ENCODE measurements at places on chromosomes 13 and 19.

- no peaks in the 10 kb centered on the region for H3K27me3 ChIP-seq
- no peaks in the 10 kb centered on the region for H3K36me3 ChIP-seq
- no peak overlapping the region for H3K27ac ChIP-seq
- no peak for DNase-seq
- H3K4me3 ChIP-seq: no peak overlapping the region
Observed at GRCh38 chr13:104750377-104750776, 1684.2 kb upstream of the SLC10A2 start.

GRCh38 chr13:112587212-112587763 is 665 bp downstream of the TUBGCP3 start:
- peaks cover 16% of the 10 kb centered on the region for H3K4me1 ChIP-seq
- H3K4me3 ChIP-seq: peak overlapping the region; percentile 99
- H3K36me3 ChIP-seq: no peaks in the 10 kb centered on the region

GRCh38 chr19:33686687-33687480 is 65.1 kb downstream of the CHST8 start:
- DNase-seq: no peak
- no peaks in the 10 kb centered on the region for H3K27me3 ChIP-seq
- H3K27ac ChIP-seq: no peak overlapping the region
- H3K4me1 ChIP-seq: no peaks in the 10 kb centered on the region
- no peaks in the 10 kb centered on the region for H3K36me3 ChIP-seq
- H3K4me3 ChIP-seq: no peak overlapping the region

DNA sequence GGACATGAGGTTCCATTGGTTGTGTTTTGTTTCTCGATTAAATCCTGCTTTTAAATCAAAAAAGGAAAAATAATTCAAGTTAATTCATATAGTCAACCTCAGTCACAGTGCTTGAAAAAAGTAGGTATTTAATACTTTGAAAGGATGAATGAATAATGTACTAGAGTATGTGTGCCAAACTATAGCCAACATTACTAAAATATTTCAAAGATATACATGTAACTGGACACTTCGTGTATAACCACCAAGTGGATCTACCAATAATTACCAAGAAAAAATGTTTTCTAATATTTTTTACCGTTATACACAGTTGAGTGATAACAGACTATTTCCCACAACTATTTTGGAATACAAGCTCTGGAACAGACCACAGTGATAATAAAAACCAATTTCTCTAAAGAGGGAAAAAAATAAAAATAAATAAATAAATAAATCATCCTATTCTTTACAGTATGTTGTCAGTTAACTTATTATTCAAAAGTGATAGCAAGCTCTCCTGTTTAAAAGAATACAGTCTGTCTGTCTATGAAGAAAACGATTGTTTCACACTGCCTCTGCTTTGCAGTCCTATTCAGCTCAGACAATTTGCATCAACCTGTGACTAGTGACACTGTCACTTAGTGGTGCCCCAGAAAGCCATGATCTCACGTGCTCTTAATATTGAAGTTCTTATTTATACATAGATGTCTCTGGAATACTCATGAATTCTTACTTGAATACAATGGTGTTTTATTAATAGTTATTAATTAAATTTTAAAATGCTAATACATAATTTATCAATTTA is 58.2 kb downstream of the UBL3 start:
- peaks cover 5% of the 10 kb centered on the region for H3K4me1 ChIP-seq
- H3K27ac ChIP-seq: no peak overlapping the region
- H3K27me3 ChIP-seq: no peaks in the 10 kb centered on the region
- no peak for DNase-seq

GRCh38 chr19:11663181-11663591 is 65.9 kb downstream of the ZNF627 start:
- no peak overlapping the region for H3K27ac ChIP-seq
- no peak for DNase-seq
- H3K4me1 ChIP-seq: no peaks in the 10 kb centered on the region

DNA sequence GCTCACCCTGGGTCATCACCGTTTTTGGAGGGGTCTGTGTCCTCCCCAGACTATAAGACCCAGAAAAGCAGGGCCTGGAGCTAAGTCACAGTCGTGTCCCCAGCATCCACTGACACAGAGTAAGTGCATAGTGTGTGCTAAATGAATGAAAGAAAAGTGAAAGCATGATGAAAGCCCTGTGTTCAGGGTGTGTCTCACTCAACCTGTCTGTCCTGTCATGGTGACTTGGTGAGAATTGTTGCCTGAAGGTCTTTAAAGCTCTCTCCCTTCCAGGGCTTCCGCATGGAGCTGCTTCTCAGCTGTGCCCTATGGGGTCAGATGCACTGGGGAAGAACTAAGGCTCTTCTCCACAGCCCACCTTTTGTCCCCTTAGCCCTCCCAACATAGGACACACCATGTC is 20.5 kb upstream of the IGFL1 start:
- no peak for DNase-seq
- no peak overlapping the region for H3K4me3 ChIP-seq
- no peaks in the 10 kb centered on the region for H3K27me3 ChIP-seq
- H3K27ac ChIP-seq: no peak overlapping the region
- H3K4me1 ChIP-seq: peaks cover 36% of the 10 kb centered on the region

DNA sequence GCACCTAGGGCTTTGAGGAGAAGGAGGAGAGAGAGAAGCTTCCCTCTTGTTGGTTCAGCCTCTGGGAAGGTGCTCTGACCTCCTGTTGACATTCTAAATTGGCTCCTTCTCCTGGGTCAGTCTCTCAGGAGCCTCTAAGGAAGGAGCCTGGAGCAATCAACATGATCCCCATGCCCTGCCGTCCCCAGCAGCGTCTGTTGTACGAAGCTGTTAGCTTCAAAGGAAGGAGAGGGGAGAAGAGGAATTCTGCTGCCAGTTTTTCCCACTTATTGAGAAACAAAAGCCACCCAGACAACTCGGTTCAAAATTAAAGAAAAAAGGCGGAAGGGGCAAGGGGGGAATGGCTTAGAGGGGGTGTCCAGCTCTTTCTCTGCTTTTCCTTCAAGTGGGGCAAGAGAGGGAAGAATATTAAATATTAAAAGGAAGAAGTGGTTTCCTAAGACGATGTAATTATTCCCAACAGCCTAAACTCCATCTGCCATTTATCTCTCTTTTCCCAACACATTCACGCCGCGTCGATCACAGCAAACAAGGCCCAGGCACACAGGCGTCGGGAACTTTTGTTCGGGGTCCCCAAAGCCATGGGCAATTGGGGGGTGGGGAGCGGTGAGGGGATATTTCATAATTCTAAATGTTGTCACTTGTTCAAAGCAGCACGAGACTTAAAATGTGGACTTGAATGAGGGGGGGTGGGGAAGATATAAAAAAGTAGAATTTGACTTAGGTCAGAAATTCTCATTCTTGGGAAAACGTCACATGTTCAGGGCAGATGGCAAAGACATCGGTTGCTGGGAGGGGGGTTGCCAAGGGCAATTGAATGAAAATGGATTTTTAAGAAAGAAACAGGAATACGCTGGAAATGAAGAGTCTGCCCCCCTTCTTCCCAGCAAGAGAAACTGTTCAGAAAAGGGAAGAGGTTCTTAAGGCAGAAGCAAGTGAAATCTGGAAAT is 116.8 kb upstream of the CACNA1A start:
- no peak overlapping the region for H3K27ac ChIP-seq
- no peak for DNase-seq
- H3K4me1 ChIP-seq: no peaks in the 10 kb centered on the region
- no peaks in the 10 kb centered on the region for H3K36me3 ChIP-seq
- no peaks in the 10 kb centered on the region for H3K27me3 ChIP-seq

DNA sequence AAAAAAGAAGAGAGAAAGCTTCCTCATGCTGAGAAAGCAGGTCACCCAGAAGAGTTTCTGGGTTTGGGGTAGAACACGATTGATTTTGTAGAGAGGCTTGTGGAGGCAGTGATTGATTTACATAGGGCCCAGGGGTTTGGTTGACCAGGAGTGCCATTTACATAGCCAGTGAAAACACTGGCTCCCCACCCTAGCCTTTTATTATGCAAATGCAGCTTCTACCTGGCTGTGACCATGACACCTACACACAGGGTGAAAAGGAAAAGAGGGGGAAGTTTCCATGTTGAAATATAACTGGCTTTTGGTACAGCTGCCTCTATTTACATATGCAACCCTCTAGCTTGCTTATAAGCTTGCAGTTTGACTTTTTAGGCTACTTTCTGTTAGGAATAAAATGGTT is 62.0 kb downstream of the ZNF100 start:
- H3K27ac ChIP-seq: no peak overlapping the region
- H3K4me3 ChIP-seq: no peak overlapping the region
- no peak for DNase-seq

- H3K27ac ChIP-seq: peak overlapping the region; percentile 29
- DNase-seq: no peak
- H3K4me3 ChIP-seq: no peak overlapping the region
- H3K36me3 ChIP-seq: no peaks in the 10 kb centered on the region
Observed at GRCh38 chr13:33217256-33217655, 68.3 kb downstream of the STARD13 start.

DNA sequence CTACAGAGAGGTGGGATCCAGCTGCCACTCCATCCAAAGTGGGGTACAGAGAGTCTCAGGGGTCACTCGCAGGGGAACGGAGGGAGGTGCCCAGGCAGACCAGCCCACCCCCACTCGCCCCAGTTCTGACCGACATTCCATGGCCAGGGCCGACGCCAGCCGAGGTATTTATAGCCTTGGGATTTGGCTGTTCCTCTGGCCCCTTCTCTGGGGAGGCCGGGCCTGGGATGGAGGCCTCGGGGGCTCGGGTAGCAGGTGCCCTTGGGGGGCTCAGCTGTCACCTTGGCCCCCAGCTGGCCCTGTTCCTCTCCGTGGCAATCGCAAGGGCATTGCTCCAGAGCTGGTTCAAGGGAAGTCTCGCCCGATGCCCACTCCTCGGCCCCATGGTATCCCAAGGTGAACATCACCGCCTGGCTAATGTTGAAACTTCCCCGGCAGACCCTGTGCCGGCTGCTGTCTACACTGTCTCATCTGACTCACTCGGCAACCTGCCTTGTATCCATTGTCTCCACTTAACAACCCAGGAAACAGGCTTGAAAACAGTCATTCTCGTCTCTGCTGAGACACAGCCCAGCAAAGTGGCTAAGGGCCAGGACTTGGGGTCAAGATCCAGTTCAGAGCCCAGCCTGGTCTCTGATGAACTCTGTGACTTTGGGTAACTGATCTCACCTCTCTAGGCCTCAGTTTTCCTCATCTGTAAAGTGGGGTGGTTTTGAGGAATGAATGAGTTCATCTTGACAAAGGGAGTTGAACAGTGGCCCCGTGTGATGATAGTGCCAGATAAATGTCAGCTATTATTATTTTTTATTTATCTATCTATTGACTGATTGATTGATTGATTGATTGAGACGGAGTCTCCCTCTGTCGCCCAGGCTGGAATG is 9.7 kb downstream of the PRKACA start:
- no peak overlapping the region for H3K4me3 ChIP-seq
- H3K36me3 ChIP-seq: peaks cover 41% of the 10 kb centered on the region
- no peak overlapping the region for H3K27ac ChIP-seq

GRCh38 chr19:2340496-2341243 is 12.2 kb downstream of the SPPL2B start:
- no peaks in the 10 kb centered on the region for H3K4me1 ChIP-seq
- no peaks in the 10 kb centered on the region for H3K27me3 ChIP-seq
- H3K27ac ChIP-seq: no peak overlapping the region
- peaks cover 62% of the 10 kb centered on the region for H3K36me3 ChIP-seq
- H3K4me3 ChIP-seq: no peak overlapping the region
- no peak for DNase-seq
